Ammon's horn (tissue), 1 donor: ENCODE measurements at places on chromosomes 7 and 10.

DNA sequence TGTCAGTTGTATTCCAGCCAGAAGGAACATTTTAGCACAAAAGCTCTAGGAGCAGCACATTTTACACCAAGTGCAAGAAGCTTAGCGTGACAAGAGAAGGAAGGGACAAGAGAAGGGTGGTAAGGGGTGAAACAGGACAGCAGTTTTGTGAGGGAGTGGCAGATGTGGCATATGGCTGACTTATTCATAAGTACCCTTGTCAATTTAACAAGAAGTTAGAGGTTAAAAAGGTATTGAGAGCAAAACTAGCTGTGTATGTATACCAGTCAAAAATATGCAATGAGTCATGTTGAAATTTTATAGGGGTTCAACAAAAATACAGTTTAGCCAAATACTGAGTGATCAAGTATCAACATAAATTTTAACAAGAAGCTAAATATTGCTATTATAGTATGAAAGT lies 561.5 kb upstream of the POT1 start:
- no peak for DNase-seq

DNA sequence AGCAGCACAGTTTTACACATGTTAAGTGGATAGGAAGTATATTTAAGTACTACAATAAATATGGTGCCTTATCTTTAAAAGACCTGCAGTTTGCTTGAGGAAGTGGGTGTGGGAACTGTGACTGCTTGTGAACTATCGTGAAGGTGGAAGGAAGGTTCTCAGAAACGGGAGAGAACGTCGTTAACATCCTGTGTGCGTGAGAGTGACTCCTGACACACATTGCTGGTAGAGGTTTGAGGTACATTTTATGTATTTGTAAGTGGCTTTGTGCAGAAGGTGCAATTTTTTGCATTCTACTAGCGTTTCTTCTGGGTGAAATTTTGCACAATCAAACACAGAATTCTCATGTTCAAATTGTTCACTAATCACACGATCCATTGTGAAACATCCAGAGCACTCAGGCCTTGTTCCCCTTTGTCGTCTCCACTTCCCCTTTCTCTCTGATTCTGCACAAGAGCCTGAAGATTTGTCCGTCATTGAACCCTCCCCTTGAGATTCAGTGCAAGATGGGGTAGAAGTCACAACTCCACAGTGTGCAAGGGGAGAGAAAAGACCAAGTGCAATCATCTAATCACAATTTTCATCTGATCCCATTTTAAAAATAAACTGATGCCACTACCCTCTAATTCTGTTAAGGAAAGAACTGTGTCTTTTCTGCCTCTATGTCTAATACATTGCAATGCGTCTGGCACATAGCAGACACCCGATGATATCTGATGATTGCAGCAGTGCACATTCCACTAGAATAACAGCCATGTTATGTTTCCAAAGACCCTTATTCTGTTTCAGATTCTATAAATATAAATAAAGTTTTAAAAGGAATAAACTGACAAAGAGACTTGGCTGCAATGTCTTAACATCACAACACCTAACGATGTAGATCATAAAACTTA lies 279.9 kb downstream of the NEBL start:
- peak; percentile 37 for DNase-seq

DNA sequence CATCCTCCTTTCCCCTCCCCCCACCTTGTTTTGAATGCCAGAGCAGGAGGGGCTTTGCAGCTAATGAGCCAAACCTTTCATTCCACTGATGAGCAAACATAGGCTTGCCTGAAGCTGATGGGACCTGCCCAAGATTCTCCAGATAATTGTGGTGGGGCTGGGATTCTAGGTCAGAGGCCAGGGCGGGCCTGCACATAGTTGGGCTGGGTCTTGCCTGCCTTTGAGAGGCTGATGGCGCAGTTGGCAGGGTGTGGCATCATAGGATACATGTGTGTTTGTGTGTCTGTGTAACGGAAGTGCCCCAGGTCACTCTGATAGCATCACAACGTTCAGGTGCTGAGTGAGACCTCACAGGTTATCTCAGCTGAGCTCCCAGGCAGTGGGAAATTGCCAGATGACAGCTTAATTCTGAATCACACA lies 22.9 kb downstream of the BTBD16 start:
- DNase-seq: no peak

- no peak for DNase-seq
Measured at GRCh38 chr7:101529560-101529959, 99.5 kb downstream of the MYL10 start.

DNA sequence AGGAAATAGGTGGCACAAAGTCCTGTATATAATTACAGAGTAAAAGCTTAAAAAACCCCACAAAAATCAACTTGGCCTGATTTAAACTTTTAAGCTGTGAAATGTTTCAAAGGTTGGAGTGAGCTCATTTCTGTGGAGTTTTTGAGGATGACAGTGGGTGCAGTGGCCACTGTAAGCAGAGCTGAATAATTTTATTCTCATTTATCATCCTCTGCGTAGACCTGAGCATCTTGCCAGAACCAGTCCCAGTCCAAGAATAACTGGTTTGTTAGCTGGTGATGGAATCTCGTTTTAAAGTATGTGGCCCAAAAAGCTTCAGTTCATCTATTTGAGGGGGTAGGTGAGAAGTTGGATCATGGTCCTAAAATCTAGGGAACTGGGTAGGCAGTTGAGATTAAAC lies 4.4 kb downstream of the BMPER start:
- no peak for DNase-seq

- DNase-seq: no peak
Measured at GRCh38 chr10:47244560-47245500, 55.2 kb upstream of the GDF10 start.

DNA sequence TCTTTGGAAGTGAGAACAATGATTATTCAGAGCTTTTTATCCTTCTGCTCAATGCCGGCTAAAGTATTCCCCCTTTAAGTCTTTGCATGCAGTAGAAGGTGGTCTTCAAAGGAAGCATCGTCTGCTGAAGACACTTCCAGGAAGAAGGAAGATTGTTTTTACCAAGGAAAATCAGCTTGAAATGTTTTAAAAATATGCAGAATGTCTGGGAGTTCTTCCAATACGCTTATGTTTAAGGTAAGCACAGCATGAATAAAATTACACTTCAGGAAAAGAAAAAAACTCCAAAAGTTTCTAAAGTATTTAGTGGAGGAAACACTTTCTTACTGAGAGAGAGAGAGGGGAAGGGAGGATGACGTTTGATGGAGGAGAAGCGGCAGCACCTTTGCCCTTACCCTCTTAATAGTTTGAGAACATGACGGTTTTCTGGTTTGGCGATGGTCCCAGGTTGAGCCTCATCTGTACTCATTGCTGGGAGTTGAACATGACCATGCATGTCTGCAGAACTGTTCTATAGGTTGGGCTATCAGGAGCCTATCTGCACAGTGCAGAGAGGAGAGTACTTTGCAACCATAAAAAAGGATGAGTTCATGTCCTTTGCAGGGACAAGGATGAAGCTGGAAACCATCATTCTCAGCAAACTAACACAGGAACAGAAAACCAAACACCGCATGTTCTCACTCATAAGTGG lies 338.1 kb downstream of the ACTR3B start:
- no peak for DNase-seq

- DNase-seq: no peak
Measured at GRCh38 chr10:76869931-76870330, 767.7 kb downstream of the KCNMA1 start.

DNA sequence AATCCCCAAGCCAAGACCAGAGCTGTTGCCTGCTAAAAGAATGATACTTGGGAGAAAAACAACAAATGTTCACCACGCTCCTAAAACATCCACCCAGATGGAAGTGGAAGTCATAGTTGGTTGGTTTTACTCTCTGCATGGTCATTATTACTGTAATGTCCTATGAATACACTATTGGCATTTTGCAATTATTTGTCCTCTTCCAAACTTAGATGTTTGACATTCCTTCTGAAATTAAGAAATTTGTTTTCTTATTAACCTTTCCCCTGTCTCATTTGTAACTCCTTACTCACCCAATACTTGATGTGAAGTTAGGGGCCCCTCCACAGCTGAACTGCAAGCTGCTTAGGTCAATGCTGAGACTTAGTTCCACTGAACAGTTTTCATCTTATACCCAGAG lies 383.3 kb downstream of the INHBA start:
- no peak for DNase-seq

- DNase-seq: no peak
Measured at GRCh38 chr10:106255111-106255678, 909.3 kb downstream of the SORCS1 start.

DNA sequence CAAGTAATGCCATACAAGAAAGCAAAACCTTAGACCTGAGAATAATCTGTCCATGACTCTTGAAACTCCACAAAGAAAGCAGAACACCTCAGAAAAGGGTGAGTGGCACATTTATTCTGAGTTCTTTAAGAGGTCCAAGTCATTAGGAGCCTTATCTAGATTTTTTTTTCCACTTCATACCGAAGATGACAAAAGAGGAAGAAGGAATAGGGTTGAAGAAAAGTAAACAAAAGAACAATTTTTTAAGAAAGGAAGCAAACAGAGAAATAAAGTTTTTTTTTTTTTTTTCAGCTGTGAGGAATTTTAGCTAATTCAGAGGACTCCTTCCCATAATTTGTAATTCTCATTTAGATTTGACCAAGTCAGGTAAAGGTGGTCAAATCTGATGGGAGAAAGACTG lies 13.1 kb upstream of the MTPN start:
- no peak for DNase-seq

- no peak for DNase-seq
Measured at GRCh38 chr10:106506526-106507283, 657.8 kb downstream of the SORCS1 start.

- no peak for DNase-seq
Measured at GRCh38 chr10:72218726-72219125, 2.6 kb upstream of the ASCC1 start.

GRCh38 chr7:101733713-101734475 lies 83.5 kb upstream of the CUX1 start:
- no peak for DNase-seq

DNA sequence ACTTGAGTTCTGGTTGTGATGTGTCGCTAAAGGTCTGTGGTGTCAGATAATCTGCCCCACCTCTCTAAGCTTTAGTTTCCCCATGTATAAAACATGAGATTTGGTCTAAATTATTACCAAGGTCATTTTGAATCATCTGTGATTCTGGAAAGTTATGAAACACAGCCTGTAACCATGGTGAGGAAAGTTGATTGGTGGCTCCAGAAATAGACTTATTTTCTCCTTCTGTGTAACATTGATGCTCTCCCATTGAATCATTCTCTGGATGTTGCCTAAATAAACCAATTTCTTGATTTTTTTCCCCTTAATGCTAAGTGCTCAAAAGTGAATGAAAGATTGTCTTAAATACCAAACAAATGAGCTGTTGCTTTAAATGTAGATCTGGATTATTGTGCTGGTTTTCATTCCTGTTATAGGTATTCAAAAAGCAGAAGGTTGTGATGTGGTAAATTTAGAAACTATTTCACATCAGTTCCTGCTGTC lies 30.0 kb upstream of the PCGF5 start:
- peak; percentile 46 for DNase-seq

DNA sequence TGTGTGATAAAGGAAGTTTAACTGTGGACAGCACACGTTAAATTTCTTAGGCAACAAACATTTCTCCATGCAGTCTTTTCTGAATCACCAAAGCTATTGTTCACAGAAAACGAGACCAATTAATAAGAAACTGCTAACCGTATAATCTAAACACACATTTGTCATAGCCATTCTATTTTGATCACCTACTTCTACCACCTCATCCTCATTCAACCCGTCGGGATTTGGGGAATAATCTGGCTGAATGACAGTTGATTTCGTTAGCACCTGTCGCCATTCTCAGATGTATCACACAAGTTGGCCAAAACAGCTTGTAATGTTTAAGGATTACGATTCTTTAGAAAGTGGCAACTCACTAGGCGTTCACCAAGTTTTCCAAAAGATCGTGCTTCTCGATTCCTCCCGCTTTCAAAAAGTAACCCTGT lies 1.2 kb downstream of the EZH2 start:
- no peak for DNase-seq

- DNase-seq: no peak
Measured at GRCh38 chr10:119466655-119467054, 75.9 kb downstream of the RGS10 start.

DNA sequence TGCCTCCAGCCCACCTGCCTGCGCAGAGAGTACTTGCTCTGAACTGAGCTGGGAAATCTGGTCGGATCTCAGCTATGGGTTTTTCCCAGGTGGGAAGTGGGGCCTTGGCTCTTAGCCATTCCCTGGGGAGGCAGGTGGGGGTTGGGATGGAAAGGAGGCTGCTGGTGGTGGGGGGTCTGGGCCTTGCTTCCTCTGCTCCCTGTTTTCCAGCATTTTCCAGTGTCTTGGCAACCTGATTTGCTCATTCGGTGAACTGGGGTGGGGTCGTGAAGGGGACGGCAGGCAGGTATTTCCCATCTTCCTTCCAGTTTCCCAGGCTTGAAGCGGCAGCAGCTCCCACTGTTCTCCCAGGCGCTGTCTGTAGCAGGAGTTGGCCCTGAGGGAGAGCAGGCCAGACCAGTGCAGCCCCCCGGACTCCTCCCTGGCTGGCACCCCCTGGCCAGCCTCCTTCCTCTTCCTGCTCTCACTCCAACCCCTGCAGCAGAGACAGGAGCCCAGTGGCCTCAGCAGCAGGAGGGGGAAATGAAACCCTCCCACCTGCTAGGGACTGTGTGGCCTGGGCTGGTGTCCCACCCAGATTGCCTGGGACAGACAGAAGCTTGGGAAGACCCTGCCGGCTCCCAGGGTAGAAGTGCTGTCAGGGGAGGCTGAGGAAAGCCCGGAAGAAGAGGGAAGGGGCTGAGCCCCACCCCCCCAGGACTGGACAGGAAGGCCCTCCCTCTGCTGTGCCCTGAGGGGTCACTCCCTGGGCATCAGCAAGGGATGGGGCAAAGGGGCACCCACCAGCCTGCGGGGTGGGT lies 6.6 kb downstream of the TRIM8 start:
- DNase-seq: peak; percentile 29

- DNase-seq: no peak
Measured at GRCh38 chr7:159105066-159105780, 39.4 kb downstream of the VIPR2 start.

DNA sequence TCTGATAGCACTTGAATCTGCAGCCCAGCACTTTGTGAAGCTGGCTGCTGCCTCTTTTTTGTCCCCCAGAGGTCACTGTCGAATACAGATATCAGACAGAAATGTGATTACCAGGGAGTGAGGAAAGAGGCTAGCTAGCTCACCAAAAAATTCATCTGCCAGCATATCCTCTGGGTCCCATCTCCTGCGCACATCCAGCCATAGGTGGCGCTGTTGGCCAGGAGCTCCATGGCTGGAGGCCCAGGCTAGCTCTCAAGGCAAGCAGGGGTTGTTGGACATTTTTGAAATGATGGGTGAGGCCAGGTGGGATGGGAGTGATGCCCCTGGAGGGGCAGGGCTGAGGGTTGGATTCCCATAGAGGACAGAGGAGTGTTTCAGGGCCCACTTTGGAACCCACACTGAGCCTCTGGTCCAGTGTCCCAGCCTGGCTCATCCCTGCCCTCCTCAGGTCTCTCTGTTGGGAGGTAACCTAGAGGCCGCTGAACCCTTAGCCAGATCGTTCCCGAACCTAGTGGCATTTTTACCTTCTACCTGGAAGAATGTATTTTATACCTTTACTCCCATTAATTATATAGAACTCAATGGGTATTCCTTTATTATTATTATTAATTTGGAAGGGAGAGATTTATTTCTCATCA lies 14.8 kb downstream of the DPCD start:
- DNase-seq: peak; percentile 85
